ENCODE measurements at places on chromosomes 1 and 21.

DNA sequence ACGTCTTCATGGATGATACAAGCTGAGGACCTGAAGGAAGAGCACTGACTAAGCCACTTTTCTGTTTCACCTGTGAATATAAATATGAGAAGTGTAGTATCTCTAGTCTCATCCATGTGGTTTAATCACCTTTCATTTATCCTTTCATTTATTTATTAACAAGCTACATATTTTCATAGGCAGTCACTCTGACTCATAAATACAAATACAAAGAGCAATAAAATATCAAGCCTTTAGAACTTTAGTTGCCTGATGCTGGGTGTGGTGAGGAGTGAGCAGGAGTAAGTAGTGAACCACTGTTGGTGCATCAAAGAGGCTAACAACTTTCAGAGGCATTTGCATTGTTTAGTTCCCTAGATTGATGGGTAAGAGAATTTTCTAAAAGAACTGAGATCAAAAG lies 269.0 kb upstream of the C1orf87 start:
- no peak for DNase-seq

GRCh38 chr21:31612894-31613785 lies 46.4 kb upstream of the SOD1 start:
- no peak for DNase-seq

- DNase-seq = no peak
Measured at GRCh38 chr1:84505493-84506001, 639 bp upstream of the SPATA1 start.

DNA sequence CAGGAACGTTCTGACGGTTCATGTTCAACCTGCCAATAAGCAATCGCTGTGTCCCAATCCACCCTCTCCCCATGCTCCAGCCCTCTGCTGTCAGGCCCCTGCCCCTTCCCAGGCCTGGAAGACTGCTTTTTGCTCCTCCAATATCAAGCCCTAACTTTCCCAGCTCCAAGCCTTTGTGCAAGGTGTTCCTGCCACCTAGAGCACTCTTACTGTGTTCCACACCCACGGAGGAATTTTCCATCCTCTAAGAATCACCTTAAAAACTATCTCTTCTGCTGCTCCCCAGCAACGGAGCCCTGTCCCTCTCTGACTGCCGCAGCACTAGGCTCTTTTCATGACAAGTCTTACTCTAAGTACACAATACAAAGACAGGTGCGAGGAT lies 657.9 kb downstream of the AJAP1 start:
- no peak for DNase-seq

- no peak for DNase-seq
Measured at GRCh38 chr1:47226839-47227215, 5.2 kb downstream of the TAL1 start.

GRCh38 chr21:33128538-33128937 lies 58.6 kb downstream of the OLIG1 start:
- DNase-seq = no peak

- no peak for DNase-seq
Measured at GRCh38 chr1:163406772-163407171, 85.0 kb downstream of the NUF2 start.

DNA sequence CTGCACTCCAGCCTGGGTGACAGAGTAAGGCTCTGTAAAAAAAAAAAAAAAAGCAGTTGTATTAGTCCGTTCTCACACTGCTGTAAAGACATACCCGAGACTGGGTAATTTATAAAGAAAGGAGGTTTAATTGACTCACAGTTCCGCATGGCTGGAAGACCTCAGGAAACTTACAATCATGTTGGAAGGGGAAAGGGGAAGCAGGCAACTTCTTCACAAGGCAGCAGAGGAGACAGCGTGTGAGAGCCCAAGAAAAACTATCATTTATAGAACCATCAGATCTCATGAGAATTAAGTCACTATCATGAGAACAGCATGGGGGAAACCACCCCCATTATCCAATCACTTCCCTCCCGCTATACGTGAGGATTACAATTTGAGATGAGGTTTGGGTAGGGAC lies 151.7 kb upstream of the NR5A2 start:
- no peak for DNase-seq

- DNase-seq = no peak
Measured at GRCh38 chr1:183808296-183809027, 3.5 kb downstream of the RGL1 start.

DNA sequence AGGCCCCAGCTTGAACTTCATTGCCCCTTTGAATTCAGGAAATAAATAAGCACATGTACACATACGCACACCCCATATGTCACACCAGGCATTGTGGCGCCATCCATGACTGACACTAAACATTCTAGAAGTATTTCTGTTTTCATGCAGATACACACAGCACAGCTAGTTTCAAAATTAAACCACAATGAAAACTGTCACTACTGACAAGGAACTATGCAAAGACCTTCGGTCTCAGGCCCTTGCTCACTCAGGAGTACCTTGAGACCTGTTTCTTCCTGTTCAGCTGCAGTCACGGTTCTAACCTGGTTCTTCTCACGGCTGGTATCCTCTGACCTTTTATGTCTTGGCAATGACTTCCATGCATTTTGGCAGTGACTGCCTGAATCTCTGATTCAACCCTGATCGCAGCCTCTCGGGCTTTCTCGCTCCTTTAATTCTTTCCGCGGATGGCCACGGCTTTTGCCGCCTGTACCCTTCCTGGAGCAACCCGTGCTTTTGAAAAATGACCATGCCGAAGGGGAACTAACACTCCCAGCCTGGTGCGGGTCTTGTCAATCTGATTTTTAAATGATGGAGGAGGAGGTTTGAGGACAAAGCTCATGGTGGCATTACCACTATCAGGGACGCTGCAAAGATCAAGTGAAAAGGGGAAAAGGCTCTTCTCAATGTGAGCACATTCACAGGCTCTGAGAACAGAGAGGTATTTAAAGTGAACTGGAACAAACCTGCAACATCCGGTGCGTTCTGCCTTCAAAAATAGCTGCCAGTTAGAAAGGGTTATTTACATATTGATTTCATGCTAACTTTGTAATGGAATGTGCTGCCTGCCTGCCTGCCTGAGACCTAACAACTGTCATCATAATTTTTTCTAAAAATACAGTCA lies 384.6 kb downstream of the RRAGC start:
- DNase-seq = no peak

DNA sequence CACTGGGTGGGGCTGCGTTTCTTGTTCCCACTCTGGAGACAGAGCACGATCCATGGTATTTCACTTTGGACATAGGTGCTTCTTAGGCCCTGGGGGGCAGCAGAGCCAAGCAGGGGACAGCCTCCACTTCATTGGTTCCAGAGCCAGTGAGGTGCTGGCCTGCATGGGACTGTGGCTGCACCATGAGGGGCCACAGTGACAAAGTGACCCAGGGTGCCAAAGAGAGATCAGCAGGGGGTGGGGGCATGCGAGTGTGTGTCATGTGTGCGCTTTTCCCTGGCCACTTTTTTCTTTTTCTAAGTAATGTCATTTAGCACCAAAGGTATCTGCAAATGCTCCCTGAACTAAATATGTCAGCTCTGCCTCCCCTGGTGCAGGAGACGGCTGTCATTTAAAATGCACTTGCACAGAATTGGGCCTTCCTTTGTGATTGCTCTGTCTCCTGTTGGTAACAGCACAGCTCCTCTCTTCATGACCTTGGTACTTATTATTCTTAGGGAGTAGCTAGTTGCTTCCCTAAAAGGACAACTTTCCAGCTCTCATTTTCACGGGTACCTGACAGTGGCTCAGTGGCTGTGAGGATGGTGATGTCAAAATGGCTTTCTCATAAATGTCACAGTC lies 75.5 kb upstream of the VAMP3 start:
- DNase-seq = no peak

DNA sequence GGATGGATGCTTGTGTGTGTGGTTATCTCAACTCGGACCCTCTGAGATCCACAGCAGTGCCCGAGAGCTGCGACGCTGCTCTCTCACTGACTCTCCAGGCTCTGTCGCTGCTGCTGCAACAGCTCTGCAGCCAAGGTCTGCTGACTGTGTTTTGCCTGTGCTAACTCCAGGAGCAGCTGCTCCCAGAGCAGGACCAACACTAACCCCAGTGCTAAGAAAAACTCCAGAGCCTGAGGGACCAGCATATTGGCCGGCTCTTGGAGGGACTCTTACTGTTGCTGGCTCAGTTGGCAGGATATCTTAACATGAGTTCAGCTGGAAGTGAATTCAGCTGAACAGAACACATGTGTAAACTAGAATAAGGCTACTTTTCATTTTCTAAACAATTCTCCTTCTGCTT lies 4.4 kb downstream of the LCE2C start:
- no peak for DNase-seq

DNA sequence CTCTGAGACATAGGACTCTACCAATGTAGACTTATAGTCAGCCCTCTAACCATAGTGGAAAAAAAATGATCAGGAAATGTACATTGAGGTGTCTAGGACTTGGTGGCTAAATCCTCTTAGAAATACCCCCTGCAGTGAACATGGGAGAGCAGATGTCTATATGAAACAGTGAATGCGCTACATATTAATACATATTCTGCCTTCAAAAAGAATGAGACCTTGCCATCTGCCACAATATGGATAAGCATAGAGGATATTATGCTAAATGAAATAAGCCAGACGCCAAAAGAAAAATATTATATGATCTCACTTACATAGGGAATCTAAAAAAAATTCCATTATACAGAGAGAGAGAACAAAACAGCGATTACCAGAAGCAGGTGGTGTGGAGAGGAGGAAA lies 66.6 kb upstream of the HAO2 start:
- no peak for DNase-seq

- DNase-seq = no peak
Measured at GRCh38 chr21:39525129-39525528, 73.4 kb downstream of the SH3BGR start.

DNA sequence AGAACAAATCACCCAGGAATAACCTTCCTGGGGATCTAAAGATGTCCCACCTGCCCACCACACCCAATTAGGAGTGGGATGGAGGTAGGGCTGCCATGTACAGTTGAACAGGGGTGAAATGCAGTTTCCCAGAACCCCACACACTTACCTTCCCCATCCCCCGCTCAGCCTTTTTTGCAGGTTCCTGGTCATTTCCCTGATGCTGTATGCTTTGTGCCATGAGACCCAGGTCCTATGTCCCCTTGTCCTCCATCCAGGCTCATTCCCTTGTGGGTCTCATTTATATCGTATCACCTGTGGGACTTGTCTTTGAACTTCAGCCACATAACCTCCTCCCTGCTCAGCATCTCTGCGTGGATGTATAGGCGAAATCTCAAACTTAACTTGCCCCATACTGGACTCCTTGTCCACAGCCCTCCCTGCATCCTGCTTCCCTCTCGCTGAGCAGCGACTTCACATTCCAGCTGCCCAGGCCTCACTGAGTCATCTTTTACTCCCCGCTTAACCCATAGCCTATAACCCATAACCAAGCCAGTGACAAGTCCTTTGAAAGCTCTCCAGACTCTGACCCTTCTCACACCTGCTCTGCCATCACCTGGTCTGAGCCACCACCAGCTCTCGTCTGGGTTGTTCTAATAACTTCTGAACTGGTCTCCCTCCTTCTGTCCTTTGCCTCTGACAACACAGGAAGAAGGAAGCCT lies 4.7 kb downstream of the LDLRAD2 start:
- no peak for DNase-seq

DNA sequence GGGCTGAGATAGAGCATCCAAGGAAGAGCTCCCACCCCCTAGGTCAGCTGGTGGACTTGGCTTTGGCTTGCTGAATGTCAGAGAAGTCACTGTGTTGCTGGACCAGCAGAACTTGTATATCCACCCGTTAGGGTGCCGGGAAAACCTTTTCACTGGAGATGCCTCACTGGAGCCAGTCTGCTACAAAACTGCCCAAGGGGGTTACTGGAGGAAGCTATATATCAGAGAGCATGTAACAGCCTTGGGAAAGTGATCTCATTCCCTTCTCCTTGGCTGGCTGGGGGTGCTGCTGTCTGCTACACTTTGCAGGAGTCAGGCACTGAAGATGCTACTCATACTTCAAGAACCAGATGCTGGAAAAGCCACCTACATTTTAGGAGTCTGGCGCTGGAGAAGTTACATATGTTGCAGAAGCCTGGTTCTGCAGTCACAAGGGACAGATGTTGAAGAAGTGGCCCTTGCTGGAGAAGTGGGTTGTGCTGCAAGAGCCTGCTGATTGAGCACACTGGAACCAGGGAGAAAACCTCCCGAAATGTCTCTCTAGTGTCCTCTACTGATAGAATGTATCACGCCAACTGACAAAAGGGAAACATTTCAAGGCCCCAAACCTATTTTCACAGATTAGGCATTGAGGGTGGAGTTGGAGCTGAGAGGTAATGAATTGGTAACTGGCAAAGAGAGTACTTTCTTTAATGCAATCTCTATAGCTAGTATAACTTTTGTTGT lies 250.6 kb downstream of the SPATA17 start:
- DNase-seq = no peak
